Hematopoietic multipotent progenitor cell treated with erythropoietin and hydrocortisone succinate and interleukin-3 and kit ligand, for 15 days (in vitro differentiated cells): ENCODE measurements at places on chromosomes 12 and 14.

GRCh38 chr12:124852911-124853427 lies 10.7 kb downstream of the SCARB1 start:
- no peak for DNase-seq

DNA sequence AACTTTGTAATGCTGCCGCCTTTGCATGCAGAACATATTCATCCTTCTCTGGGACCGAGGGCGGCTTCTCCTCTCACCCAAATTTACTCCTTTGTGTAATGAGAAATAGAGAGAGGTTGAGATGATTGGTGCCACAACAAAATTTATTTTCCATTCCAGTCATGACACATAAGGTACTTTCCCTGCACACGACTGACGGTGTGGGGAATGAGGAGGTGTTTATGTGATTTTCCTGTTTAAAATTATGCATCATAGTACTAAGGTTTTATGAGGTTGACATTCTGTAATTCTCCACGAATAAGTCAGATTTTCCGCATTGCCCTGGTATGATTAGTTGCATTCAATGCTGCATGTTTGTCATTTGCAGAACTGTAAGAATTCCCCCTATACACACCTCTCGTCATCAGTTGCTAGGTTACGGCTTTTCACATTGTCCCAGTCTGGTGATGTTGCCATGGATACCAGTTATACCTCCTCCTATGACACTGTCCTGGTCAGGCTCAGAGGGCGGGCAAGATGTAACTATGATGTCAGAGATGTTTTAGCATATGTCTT lies 23.1 kb downstream of the BICDL1 start:
- DNase-seq: no peak

- DNase-seq: no peak
Observed at GRCh38 chr12:4643747-4644146, 5.1 kb downstream of the AKAP3 start.

- no peak for DNase-seq
Observed at GRCh38 chr12:122951406-122951805, 14.9 kb downstream of the ABCB9 start.

DNA sequence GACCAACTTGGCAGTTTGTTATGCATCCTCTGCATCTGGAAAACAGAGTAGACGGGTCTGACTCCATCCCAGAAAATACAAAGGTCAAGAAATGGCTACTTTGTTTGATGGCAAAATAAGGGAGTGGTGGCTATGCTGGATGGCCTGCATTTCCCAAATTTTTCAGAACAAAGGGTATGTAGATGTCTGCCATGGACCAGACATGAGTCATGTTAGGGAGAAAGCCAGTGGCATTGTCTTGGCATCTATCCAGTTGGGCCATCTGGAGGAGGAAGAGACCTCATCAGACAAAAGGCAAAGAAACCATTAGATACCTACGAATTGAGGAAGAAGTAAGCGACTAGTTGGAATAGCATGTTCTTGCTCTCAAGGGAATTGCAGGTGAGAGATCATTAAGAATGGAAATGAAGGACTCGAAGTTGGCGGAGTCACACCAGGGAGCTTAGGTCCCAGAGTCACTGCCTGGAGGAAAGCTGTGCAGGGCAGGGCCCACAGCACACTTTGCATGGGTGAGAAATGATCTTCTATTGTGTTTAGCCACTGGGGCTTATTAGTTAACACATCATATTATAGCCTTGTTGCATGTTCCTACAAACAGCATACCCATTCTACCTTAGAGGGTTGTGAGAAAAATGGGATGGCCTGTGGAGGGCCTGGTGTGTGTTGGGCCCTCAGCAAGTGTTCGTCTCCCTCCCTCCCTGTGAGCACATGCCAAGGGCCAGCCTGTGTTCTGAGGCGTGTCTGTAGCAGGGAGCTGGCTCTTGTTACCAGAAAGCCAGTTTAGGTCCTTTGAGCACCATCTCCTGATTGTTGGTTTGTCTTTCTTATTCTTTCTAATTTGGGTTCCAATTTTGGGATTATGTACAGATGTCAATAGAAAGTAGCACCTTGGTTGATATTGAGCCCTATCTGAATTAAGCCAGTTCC lies 119.4 kb downstream of the KTN1 start:
- DNase-seq: no peak
